ENCODE measurements at places on chromosomes 4 and X.

DNA sequence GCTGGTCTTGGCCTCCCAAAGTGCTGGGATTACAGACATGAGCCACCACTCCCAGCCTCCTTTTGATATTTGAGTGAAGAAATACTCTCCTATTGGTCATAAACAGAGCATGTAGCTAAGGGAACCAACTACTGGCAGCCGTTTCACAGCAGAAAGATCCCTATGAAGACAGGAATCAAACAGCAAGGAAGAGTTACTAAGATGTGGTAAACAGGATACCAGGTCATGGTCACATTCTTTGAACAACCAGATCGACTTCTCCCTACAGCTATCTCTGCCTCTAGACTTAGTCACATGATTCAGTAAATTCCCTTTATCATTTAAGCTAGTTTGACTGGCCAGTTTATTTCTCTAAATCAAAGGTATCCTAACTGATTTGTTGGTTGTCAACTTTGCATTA is 9.0 kb upstream of the HNRNPD start:
- no peak for DNase-seq

DNA sequence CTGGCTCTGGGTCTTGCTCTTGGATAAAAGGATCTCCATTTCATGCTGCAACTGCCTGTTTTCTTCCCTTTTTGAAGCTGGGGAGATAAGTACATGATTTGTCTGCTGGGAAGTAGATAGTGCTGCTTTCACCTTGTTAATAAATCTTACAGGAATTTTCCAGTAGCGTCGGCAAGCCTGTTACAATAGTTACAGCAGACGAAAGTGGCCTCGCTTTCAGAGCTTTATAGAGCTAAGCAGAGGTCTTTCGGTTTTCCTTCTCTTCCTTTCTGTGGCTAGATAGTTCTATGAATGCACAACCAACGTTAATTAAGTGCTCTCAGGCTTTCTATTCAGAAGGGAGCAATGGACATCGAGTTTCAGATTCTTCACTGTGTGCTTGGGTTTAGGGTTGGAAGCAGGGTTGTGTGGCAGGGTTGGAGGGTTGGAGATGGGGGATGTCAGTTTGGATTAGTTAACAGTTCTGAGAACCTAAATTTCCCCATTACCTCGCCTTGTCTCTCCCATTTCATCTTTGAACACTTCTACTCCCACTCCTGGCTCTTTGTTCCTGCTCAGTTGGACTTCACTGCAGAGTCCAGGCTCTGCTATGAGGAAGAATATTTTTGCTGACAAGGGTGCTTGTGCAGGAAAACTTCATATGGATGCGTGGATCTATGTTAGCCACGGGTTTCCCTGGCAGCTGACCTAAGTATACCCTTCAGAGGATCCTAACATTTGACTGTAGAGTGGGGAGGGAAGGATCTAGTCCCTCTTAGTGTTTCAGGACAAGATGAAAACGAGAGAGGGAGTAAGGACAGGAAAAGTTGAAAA is 237.9 kb downstream of the ARHGAP10 start:
- no peak for DNase-seq

DNA sequence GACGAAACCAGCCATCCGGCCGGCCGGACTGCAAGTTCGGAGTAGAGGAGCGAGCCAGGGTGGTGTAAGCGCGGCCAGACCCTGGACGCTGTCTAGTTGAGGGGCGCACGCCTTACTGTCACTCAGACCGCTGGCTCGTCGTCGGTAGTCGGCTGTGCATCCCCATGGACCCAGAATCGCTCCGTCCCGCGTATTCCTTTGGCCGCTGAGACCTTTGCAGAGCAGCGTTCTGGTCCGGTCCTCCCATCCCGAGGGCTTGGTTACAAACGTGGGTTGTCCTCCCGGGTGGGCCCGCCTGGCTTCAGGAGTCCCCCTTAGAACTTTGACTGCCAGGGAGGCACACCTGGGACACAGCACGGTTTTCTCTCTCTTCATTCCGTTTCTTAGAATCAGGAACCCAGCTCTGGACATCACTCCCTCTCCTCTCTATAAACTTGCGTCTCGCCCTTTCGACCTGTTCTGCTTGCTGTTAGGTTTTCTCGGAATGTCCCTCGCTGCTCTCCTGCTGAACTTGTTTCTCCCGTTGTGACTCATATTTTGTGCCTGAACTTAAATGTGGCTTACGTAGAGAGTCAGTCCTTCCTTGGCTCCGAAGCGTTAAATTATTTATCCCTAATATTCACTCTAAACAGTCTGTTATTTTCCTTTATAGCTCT is 672 bp downstream of the PGM2 start:
- DNase-seq = no peak

DNA sequence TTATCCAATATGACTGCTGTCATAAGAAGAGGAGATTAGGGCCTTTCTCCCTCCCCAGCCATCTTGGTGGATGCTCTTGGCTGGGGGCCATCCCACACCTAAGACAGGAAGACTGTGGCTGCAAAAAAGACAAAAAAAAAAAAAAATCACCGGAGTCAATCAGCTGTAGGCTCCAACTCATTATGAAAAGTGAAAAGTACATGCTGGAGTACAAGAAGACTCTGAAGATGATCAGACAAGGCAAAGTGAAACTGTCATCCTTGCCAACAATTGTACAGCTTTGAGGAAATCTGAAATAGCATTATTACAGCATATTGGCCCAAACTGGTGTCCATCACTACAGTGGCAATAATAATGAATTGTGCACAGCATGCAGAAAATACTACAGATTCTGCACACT is 5.2 kb downstream of the EGFL6 start:
- no peak for DNase-seq

- DNase-seq = no peak
Observed at GRCh38 chr4:76764251-76764650, 133.7 kb downstream of the SOWAHB start.

DNA sequence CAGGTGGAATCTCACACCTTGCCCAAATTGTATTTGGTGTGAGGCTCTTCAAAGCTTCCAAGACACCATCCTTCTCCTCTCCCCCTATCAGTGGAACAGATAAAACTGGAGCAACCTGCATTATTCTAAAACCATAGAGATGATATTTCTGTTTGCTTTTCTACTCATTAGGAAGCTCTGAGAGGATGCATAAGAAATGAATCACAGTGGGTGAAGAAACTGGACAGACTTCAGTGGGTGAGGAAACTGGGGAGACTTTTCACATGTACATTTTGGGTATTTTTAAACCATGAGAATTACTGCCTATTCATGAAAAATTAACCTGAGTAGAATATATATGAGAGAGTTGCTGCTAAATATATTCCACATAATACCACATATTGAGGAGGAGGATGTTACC is 16.4 kb downstream of the HAND2 start:
- no peak for DNase-seq

- no peak for DNase-seq
Observed at GRCh38 chrX:100673397-100673953, 29.5 kb downstream of the SRPX2 start.

DNA sequence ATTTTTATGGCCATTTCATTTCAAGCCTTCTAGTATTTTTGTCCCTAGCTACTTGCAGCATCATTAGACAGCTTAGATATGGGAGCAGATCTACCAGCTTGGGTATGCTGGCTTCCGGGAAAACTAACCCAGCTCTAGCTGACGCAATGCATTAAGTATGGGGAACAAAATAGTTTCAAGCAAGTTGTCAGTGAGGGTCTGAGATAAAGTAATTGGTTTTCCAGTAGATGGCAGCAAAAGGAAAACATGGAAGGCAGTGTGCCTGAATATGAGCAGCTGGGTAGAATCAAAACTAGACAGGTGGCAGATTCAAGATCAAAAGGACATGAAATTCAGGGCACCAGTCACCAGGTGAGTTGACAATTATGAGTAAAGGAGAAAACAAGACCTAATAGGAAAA is 340.9 kb upstream of the CTSO start:
- peak; percentile 91 for DNase-seq

GRCh38 chr4:14888790-14889572 is 113.3 kb upstream of the CPEB2 start:
- DNase-seq = no peak

GRCh38 chr4:94634271-94634670 is 123.5 kb upstream of the BMPR1B start:
- DNase-seq = no peak

GRCh38 chr4:54226404-54227255 is 2.5 kb upstream of the PDGFRA start:
- no peak for DNase-seq

DNA sequence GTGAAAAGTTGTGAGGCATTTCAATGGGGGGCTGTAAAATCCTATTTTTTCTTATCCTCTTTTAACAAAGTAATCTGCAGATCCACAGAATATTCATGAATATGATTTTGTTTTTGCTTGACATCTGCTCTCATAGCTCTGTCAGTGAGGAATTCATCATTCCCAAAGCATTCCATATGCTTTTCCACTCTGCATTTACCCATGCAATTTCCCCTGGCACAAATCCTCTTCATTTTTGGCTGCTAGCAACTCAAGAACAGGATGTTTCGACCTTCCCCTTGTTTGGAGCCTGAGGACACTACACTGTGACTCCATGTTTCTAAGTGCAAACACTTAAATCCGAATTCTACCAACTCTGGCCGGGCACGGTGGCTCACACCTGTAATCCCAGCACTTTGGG is 48.5 kb downstream of the KLHL15 start:
- DNase-seq = no peak

GRCh38 chrX:71532078-71532752 is 689 bp upstream of the OGT start:
- DNase-seq = no peak

Data from NCI-H748 treated with DMSO at 0.1 percent for 48 hours (cell line).